ENCODE measurements at places on chromosomes 3 and 15. TPM values are rescaled to one million over a fixed set of nuclear protein-coding genes. Genes with fewer than 3 reads are reported as not detected.

DNA sequence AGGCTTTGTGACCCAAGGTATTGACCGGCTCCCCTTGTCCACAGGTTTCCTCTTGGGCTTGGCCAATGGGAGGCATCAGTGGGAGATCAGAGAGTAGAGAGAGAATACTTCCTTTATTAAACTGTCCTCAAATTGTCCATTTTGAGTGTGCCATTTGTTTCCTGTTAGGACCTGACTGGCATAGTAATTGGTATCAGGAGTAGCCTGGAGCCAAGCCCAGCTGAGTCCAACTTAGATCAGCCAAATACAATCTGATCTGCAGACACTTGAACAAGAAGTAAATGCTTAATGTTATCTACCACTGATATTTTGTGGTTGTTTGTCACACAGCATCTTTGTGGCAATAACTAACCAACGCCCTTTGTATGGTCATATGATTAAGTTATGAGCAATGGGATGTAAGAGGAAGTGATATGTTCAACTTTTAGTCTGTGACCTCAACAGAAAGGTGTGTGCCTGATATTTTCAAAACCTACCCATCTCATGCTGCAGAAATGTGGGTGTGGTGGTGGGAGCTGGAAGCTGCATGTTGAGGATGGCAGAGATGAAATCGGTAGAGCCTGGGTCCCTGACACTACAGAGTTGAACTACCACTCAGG, 13.3 kb downstream of the MYD88 start:
- H3K27me3 ChIP-seq: no peaks in the 10 kb centered on the region
- H3K36me3 ChIP-seq: no peaks in the 10 kb centered on the region
- H3K4me1 ChIP-seq: peaks cover 37% of the 10 kb centered on the region
- H3K27ac ChIP-seq: peak overlapping the region; percentile 50
- no peak for DNase-seq
- H3K4me3 ChIP-seq: no peak overlapping the region

- H3K4me3 ChIP-seq: no peak overlapping the region
- no peaks in the 10 kb centered on the region for H3K27me3 ChIP-seq
- H3K36me3 ChIP-seq: no peaks in the 10 kb centered on the region
- DNase-seq: no peak
- H3K27ac ChIP-seq: no peak overlapping the region
- H3K4me1 ChIP-seq: peaks cover 3% of the 10 kb centered on the region
Measured at GRCh38 chr3:64830681-64831080, 142.9 kb upstream of the ADAMTS9 start.

GRCh38 chr15:56369234-56369633, 4.0 kb downstream of the TEX9 start:
- H3K27me3 ChIP-seq: no peaks in the 10 kb centered on the region
- H3K4me1 ChIP-seq: peaks cover 7% of the 10 kb centered on the region
- no peak for DNase-seq
- no peak overlapping the region for H3K27ac ChIP-seq

- no peak for DNase-seq
- H3K4me3 ChIP-seq: no peak overlapping the region
- H3K27ac ChIP-seq: no peak overlapping the region
- peaks cover 8% of the 10 kb centered on the region for H3K4me1 ChIP-seq
- peaks cover under 1% of the 10 kb centered on the region for H3K27me3 ChIP-seq
Measured at GRCh38 chr3:50494126-50494525, 9.3 kb downstream of the CACNA2D2 start.

DNA sequence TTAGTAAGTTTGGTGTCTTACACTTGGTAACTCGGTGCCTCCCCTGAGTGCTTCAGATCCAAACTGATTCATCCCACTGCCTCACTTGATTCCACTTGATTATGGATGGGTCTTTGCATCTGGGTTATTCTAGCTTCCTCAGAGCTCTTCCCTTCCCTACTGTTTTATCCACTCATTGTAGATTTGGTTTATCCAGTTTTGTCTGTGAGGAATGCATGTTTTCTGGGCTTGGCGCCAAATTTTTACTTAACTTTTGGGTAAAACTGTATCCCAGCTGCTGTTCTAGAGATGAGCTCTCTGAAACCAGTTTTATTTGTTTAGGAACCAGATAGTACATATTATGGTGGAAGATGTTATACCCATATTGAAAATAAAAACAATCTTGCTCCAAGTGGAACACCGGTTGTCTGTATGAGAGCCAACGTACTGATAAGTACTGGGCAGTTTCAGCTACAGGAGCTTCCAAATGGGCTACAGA, 20.9 kb downstream of the RAD54L2 start:
- H3K36me3 ChIP-seq: peaks cover 20% of the 10 kb centered on the region
- no peak for DNase-seq
- H3K27ac ChIP-seq: no peak overlapping the region
- H3K4me1 ChIP-seq: peaks cover 20% of the 10 kb centered on the region
- no peak overlapping the region for H3K4me3 ChIP-seq

DNA sequence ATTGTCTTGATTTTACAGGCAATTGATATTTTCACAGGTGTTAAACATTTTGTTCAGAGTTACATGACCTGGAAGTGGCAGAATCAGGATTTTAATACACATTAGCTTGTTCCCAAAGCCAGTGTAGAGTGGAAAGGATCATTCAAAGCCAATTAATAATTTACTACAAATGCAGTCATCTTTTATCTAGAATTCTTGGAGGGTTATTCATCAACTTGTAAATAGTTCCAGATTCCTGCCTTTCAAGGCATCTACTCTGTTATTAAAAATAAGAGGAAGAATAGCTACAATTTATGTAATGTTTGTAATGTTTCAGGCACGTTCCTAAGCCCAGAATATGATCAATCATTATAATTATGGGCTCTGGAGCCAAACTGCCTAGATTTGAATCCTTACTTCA, 358.5 kb downstream of the ZNF385D start:
- H3K36me3 ChIP-seq: no peaks in the 10 kb centered on the region
- H3K27ac ChIP-seq: no peak overlapping the region
- DNase-seq: no peak
- H3K27me3 ChIP-seq: no peaks in the 10 kb centered on the region

C3orf85 gene
- total RNA-seq: not detected

DNA sequence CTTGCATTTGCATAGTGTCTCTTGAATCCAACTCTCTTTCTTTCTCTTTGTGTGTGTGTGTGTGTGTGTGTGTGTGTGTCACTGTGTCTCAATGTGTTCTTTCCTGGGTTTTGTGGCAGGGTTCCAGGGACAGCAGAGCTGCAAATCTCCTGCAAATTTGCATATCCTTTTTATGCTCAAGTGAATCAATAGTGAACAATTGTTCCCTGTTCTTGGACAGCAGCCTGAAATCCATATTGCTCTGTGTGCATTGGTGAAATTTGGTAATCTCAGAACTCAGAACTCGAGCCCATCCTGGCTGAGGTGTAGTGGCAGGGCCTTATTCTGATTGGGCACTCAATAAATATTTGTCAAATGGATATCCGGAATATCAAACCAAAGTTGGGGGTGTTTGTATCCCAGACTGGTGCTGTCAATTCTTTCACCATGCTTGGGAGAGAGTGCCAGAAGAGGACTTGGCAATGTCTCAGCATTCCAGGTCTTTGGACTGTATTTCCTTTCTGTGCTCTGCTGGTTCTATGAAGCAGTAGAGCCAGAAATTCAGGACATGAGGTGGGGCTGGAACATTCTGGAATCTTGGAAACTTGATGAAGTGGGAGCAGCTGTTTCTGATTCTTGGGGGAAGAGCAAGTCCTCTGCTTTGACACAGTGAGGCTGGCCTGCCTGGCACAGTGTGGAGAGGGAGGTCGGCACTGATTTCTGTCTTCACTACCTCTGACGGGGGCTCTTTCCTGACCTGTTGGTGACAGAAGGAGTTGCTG, 380.6 kb upstream of the C2CD4B start:
- peak overlapping the region; percentile 39 for H3K27ac ChIP-seq
- no peak for DNase-seq
- H3K4me3 ChIP-seq: no peak overlapping the region
- H3K27me3 ChIP-seq: no peaks in the 10 kb centered on the region
- peaks cover 19% of the 10 kb centered on the region for H3K4me1 ChIP-seq

DNA sequence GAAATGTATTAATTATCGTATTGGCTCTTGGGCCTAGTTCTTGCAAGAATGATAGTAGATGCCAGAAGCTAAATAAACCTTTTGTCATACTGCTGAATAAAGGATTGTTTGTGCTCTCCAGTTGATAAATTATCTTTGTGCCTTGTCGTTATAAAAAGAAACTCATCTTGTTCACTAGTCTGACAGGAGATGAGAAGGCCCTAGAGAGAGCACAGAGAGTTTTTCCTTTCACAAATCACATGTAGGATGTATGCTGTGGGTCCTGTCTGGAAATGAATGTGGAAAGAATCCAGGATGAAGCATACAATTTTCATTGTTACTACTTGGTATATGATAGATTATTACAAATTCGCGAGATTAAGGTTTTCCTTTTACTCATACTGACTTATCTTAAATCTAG, 113.0 kb downstream of the NLGN1 start:
- no peak for DNase-seq
- H3K36me3 ChIP-seq: no peaks in the 10 kb centered on the region
- H3K4me1 ChIP-seq: no peaks in the 10 kb centered on the region
- H3K4me3 ChIP-seq: no peak overlapping the region

DNA sequence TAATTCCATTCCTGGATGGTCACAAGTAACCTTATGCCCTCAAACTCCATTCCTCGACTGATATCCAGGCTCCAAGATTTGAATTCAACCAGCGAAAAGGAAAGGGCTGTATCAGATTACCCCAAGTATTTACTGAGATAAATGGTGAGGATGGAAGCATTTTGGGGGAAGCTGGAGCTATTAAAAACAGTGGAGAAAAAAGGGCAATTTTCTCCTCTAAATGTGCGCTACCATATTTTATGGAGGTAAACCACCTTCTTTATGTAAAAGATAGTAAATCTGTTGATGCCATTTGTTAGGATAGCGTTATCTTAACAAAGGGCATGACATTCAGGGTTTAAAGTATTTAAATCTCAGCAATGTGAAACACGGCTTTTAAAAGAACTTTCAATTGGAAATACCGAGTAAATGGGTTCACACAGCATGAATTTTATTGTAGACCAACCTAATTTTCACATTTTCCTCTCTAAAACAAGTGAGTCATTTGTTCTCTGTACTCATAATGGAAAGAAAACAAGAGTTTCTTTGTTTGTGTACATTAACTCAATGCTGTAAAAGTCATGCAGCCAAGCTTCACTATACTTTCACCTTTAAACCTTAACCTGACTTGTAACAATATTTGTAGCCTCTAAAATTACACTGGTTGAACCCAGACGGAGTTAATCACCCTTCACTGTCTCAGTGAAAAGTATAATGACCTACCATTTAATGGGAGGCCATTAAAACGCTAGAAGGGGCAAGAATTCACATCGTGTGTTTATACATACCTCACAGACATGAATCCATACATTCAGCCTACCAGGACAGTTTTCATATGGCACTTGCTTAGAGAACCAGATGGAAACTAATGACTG, 773.4 kb downstream of the ROBO1 start:
- no peaks in the 10 kb centered on the region for H3K4me1 ChIP-seq
- DNase-seq: no peak
- H3K36me3 ChIP-seq: no peaks in the 10 kb centered on the region
- no peak overlapping the region for H3K27ac ChIP-seq
- no peaks in the 10 kb centered on the region for H3K27me3 ChIP-seq

- H3K27me3 ChIP-seq: no peaks in the 10 kb centered on the region
- no peaks in the 10 kb centered on the region for H3K4me1 ChIP-seq
- DNase-seq: no peak
- H3K27ac ChIP-seq: no peak overlapping the region
- no peaks in the 10 kb centered on the region for H3K36me3 ChIP-seq
Measured at GRCh38 chr3:8324747-8325146, 176.9 kb upstream of the LMCD1 start.

RTP3 gene
- not detected for total RNA-seq

DNA sequence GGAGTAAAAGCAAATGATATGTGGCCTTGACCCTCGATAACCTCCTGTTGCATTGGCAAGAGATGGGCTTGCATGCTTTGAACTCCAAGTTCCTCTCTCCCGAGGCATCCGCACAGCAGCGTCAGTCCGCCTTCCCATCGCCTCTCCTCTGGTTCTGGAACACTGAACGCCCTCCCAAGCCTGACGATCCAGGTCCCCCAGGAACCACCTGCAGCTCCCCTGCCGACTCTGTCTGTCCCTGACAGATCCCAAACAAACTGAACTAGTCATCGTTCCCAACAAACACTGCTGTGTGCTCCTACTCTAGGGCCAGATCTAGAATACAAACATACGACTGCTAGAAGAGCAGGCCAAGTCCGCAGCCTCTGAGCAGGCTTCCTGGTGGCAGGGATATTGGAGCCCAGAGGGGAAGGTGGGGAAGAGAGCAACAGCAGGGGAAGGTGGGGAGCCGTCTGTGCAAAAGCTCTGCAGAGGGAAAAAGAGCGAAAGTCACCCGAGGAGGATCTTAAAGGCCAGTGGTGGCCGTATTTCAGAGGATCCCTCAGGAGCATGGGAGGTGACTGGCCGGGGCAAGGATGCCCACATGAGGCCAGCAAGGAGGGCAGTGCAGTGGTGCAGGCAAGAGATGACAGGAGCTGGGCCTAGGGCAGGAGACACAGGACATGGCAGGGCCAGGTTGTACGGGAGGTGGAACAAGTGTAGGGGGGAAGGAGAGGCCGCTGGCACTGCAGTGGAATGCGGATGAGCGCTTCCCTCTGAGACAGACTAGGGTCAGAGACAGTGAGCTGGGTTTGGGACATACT, 50.8 kb downstream of the PCSK6 start:
- H3K27ac ChIP-seq: no peak overlapping the region
- peaks cover 8% of the 10 kb centered on the region for H3K4me1 ChIP-seq
- H3K27me3 ChIP-seq: no peaks in the 10 kb centered on the region
- H3K36me3 ChIP-seq: no peaks in the 10 kb centered on the region
- DNase-seq: no peak

DNA sequence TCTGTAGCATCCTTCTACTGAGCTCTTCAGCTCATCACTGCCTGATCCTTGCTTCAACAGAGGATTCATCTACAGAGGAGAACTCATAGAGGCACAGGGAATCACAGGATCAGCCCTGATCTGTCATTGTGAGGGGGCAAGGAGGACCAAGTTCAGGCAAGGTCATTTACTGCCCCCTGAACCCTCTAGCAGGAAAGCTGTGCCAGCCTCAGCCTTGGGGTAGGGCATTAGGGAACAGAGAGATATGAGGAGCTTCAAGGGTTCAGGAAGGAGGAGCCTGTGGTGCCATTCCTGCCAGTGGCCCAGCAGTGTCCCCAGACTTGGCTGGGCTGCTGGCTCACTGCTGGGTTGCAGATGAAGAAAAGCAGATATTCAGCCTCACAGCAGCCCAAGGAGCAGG, 8.2 kb downstream of the CHST14 start:
- no peaks in the 10 kb centered on the region for H3K4me1 ChIP-seq
- H3K27ac ChIP-seq: no peak overlapping the region
- H3K27me3 ChIP-seq: no peaks in the 10 kb centered on the region
- H3K4me3 ChIP-seq: no peak overlapping the region
- no peaks in the 10 kb centered on the region for H3K36me3 ChIP-seq

- peaks cover 31% of the 10 kb centered on the region for H3K4me1 ChIP-seq
- H3K36me3 ChIP-seq: no peaks in the 10 kb centered on the region
- no peak overlapping the region for H3K27ac ChIP-seq
- H3K27me3 ChIP-seq: no peaks in the 10 kb centered on the region
- H3K4me3 ChIP-seq: no peak overlapping the region
Measured at GRCh38 chr15:66611257-66612053, 45.7 kb upstream of the LCTL start.

All from lower lobe of right lung (tissue), 2 donors.